ENCODE measurements at places on chromosomes 16 and 17.

DNA sequence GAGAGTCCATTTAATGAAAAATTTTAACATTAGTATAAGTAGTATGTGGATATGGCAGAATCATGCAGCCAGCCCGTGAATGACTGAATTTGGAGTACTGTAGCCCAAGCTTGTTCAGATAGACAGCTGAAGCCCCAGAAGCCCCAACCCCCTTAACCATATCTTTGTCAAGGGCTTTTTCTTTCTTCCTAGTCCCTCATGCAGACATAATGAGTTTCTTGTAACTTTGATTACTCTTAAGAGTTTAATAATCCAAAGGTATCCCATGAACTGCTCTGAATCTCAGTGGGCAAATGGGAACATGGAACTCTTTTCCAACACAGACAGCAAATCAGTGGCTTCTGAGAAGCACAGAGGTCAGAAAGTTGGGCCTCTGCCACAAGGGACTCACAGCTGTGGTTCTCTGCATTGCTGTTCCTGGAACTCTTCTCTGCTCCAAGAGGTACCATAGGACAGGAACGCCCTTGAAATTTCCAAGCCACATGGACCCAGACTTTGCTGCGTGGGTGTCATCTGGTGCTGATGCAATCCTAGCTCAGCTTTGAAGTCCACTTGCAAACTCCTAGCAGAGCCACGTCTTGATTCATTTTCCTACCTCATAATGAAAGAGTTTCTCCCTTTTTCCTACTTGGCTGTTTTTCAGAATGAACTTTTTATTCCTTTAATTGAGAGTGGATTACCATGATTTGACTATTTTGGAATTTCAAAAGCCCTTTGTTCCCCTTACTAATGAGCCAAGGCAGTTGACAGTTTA lies 18.1 kb downstream of the LYRM1 start:
- no peak for DNase-seq

DNA sequence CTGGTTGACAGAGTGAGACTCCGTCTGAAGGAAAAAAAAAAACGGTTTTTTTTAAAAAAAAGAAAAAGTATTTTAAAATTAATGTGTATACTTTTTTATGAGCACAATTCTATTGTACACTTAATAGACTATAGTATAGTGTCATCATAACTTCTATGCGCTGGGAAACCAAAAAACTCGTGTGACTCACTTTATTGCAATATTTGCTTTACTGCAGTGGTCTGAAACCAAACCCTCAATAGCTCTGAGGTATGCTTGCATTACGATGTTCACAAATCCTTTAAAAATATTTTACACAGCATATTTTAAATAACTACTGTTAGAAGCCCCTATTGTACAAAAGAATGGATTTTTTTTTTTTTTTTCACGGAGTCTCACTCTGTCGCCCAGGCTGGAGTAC lies 12.4 kb upstream of the MAP2K6 start:
- DNase-seq: no peak

GRCh38 chr16:31038993-31039392 lies 5.6 kb downstream of the STX4 start:
- DNase-seq: no peak

DNA sequence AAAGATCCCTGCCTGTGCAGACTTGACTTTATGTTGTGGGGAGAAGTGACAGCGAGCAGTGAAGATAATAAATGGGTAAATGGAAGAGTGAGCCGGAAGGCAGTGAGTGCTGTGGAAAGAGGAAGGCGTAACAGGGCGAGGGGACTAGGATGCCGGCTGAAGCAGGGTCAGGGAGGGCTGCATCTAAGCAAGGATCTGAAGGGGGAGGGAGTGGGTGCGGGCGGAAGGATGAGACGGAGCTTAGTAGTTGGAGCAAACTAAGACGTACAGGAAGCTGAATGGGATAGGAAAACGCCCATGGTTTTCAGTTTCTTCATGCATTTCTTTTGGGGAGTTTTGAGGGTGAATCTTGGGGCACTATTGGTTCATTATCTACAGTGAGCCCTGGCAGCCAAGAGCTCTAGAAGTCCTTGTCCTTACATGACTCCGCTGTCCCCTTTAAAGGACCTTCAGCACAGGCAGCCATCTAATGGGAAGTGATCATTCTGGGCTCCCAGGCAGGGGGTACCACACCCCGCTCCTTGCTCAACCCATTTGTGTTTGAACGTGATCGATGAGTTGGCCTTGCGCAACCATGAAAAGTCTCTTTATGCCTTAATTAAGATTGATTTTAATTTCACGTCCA lies 10.4 kb upstream of the NAT9 start:
- no peak for DNase-seq

GRCh38 chr16:48102083-48103008 lies 53.4 kb downstream of the ABCC12 start:
- no peak for DNase-seq

DNA sequence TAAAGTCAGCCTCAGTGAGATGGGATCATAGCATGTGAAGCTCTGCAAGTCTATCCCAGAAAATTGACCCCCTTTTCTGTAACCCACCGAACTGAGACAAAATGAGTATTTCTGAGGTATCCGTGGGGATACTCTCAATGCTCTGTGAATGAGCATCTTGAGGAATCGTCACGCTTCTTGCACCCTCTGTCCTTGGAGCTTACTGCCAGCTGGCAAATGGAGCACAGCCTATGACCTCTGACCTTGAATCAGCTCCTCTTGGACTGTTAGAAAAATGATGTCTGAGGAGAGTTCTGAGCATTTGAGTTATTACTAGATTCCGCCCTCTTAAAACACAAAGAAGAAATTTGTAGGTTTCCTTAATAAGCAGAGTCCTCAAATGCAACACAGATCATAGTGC lies 342.1 kb downstream of the ZFHX3 start:
- DNase-seq: no peak

- DNase-seq: no peak
These were observed 429 bp downstream of the KIF1C start for GRCh38 chr17:4998027-4998731.

GRCh38 chr17:41322094-41322902 lies 6.8 kb upstream of the KRTAP17-1 start:
- no peak for DNase-seq

- no peak for DNase-seq
These were observed 639.1 kb downstream of the MAF start for GRCh38 chr16:78961464-78961863.

GRCh38 chr16:59214455-59214854 lies 480.3 kb upstream of the GOT2 start:
- no peak for DNase-seq

GRCh38 chr17:34173241-34173640 lies 81.8 kb upstream of the CCL2 start:
- DNase-seq: no peak

- peak; percentile 25 for DNase-seq
These were observed 7.9 kb downstream of the ENGASE start for GRCh38 chr17:79082311-79083190.

DNA sequence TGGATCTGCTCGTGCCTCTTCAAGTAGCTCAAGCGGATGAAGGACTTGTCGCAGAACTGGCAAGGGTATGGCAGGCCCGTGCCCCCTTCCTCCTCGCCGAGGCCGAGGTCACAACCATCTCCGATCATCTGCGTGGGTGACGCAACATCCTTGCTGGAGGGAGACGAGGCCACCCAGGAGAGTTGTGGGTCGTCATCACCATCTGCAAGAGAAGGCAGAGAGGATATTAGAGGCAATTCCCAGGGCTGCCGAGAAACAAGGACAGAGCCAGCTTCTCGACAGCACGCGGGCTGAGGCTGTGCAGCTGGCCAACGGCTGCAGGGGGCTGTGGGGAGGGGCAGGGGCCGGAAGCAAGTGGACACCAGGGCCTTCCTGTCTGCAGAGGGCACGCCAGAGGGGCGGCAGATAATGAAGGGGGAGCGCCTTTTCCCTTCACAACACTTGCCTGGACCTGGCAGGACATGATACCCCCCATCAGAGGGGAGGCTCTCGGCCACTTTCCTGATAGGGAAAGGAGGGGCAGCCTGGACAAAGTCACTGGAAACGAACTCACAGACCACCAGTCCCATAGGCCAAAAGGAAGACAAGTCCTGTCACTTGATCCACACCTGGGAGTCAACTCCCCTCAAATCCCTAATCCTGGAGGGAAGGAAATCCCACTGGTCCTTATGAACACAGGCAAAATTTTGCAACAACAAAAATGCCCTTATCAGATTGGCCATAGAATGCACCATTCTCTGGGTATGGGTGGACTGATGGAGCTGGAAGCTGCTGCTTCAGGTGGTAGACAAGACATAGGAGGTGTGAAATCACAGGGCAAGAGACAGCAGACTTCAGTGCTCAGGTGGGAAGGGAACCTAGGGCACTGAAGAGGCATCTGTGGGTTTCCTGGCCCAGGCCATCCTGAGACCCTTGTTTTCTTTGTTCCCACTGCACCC lies 217.0 kb downstream of the ZNF423 start:
- DNase-seq: no peak

DNA sequence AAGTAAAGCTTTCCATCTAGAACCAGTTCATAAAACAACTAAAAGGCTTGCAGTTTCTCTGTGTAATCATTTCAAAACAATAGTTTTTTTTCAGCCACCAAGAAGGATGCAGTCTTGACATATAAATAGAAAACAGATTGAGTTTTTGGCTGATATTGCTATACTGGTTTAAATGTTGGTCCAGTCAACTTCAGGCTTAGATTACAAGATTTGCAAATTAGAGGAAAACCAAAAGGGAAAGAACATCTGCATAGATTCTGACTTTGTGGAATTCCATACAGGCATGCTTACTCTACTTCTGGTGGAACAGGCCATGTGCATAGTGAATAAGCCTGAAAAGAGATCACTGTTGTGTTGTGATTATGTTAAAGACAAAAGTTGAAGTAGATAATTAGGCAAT lies 150.3 kb downstream of the BCAS3 start:
- DNase-seq: no peak

GRCh38 chr16:48124266-48124665 lies 31.5 kb downstream of the ABCC12 start:
- no peak for DNase-seq

- DNase-seq: no peak
These were observed 15.6 kb downstream of the MRPS23 start for GRCh38 chr17:57834146-57834741.

GRCh38 chr16:14510939-14511799 lies 118.9 kb downstream of the PARN start:
- DNase-seq: no peak

- DNase-seq: no peak
These were observed 23.5 kb downstream of the PLD6 start for GRCh38 chr17:17182598-17183136.
